Myocyte (in vitro differentiated cells): ENCODE measurements at places on chromosomes 5 and 9.
A peak's percentile ranks its signal among the peaks of the same experiment; 100 is the strongest.

DNA sequence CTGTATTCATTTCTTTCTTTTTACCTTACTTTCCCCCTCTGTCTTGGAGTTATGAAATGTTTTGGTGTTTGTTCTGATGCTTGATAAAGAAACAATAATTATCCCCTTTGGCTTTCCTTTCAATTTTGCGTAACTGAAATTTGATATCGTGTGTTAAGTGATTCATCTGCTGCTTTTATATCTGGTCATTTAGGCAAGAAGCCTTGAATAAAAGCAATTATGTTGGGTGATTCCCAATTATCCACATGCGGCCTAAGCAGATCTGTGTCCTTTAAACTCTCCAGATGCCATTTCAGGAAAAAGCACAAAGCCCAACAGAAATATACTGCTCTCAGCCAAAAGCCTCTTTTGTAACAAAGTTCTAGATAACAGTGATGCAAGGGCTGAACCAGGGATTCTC is 92.8 kb downstream of the TAF11L14 start:
- no peak for DNase-seq

DNA sequence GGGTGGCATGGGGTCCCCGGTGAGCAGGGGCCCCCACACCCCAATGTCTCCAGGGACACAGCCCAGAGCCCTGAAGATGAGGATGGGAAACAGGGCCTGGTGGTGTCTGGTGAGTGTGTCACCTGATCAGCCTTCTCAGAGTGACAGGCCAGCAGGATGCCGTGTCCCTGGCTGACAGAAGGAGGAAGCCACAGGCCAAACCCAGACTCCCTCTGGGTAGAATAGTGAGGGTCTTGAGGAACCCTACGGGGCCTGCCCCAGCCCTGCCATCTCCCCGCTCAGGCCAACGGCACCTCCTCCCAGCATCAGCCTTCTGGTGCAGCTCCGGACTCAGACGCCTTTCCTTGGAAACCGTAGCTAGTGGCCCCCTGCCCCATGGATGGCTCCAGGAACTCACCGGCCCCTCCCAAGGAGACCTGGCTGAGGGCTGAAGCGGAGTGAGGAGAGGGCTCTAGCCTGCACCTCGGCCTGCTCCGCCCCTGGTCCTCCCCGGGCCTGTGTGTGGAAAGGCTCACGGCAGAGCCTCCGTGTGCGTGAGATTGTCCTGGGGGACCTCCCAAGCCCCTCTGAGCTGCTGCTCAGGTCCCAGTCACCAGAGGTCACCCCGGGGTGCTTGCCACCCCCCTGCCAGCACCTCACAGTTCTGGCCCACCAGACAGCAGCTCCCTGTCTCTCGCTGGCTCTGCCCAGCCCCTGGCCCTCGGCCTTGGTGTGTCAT is 6.0 kb downstream of the RALGDS start:
- no peak for DNase-seq

DNA sequence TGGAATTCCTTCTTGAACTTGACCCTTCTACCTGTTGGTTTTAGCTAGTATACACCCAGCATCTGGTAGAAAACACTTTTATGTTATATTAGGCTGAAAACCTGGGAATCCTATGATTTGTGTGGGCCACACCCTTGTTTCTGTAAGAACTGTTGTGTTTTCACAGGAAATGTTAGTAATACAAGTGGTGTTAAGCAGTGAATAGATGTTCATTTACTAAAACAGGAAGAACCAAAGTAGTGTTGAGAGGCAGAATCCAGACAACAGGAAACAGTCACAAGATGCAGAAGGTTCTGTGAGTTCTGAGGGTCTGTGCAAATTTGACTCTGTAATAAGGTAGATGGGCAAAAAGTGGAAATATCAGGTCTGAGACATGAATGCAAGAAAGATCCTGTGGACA is 73.0 kb upstream of the RAI14 start:
- no peak for DNase-seq

- no peak for DNase-seq
Measured at GRCh38 chr5:71977311-71977710, 130.0 kb upstream of the MAP1B start.

- no peak for DNase-seq
Measured at GRCh38 chr5:173664154-173664526, 47.7 kb upstream of the BOD1 start.

GRCh38 chr5:42483472-42484154 is 60.4 kb downstream of the GHR start:
- no peak for DNase-seq

DNA sequence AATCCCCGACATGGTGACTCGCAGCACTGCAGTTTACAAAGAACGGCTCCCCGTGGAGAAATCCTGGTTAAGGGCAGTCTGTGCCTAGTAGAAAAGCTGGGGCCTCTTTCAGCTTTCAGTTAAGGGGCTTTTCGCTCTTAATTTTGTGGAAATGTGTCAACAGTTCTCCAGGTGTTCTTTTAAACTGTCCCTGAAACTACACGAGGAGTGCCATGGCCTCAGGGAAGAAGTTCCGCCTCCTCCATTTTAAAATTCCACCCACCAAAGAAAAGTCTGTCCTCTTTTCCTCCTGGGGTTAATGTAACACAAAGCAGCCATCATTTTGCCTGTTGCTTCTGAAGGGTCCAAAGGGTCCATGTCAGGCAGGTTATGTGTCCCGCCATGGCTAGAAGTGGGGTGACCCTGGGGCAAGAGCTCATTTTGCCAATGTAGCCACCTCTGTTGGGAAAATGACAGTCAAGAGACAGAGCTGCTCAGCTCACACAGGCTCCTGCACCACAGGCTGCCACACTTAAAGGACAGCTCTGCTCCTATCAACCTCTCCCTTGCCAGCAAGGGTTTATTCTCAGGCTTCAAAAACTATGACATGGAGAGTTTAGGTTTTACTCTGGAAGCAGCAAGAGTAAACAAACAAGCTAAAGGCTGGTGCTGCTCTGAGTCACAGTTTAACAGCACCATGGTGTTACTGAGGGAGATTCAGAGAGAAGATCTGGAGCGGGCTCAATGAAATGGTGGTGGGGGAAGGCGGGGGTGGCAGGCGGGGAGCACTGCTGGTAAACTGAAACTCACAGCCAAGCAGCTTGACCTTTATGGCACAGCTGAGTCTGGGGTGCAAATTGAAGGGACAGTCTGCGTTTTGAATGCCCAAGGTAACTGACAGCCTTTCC is 3.2 kb downstream of the WHRN start:
- DNase-seq = peak; percentile 9

DNA sequence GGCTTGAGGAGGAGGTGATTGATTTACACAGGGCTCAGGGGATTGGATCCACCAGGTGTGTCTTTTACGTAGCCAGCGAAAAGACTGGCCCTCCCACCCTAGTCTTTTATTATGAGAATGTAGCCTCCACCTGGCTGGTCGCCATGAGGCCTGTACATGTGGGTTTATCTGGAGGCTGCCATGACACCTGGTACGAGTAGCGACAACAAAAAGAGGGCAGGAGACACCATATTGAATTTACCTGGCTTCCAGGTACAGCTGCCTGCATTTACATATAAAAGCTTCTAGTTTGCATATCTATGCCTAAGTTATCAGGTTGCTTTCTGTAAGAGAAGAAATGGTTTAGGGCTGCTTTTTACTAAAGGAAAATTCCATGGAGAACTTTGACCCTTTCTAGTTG is 1173.7 kb upstream of the SEMA6A start:
- DNase-seq = no peak

GRCh38 chr5:108079753-108080152 is 302.1 kb downstream of the FBXL17 start:
- no peak for DNase-seq

GRCh38 chr5:112915831-112916230 is 6.2 kb downstream of the REEP5 start:
- DNase-seq = no peak

GRCh38 chr5:74206579-74207550 is 433.7 kb downstream of the ENC1 start:
- DNase-seq = peak; percentile 94

DNA sequence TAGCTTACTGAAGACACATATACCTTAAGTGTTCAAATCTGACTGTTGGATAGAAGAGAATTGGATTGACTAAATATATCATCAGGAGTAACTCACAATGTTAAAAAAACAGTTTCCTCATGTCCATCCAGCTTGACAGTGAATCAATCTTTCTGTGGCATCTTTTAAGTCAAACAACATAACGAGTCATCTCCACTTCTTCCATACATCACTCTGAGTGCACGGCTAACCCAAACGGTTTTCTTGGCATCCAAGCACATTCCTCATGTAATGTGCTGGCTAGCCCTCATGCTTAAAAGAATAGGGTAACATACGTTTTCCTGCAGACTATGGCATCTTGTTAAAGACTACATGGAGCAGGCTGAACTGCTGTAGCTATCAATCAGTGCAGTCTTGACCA is 291.5 kb upstream of the TRPC7 start:
- no peak for DNase-seq

GRCh38 chr5:172410160-172410559 is 44.2 kb downstream of the SH3PXD2B start:
- DNase-seq = peak; percentile 61

DNA sequence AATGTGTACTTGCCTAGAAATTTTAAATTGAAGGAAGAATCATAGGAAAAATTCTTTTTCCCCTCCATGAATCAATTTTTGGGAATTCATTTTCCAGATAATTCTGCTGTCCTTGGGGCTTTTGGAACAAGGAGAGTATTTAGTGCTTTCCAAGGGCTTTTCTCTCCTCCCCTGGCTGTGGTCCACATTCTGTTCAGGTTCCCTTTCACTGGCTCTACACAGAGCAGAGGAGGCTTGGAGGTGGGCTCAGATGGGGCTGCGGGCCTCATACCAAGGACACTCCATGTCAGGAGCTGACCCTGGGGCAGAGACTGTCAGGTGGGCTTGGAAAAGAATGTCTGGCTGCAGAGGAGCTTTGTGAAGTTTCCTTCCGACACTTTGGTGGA is 128.1 kb downstream of the GADD45G start:
- DNase-seq = no peak

- DNase-seq = no peak
Measured at GRCh38 chr9:136860933-136861873, 4.9 kb downstream of the EDF1 start.
